Small intestine (tissue), 16 donors: ENCODE measurements at places on chromosomes 11 and 22. TPM values are rescaled to one million over a fixed set of nuclear protein-coding genes. Genes with fewer than 3 reads are reported as not detected.
A peak's percentile ranks its signal among the peaks of the same experiment; 100 is the strongest.

Gene C11orf97
- not detected for polyA plus RNA-seq

Gene WNT7B
- 0.22 TPM for polyA plus RNA-seq

Gene CCDC87
- polyA plus RNA-seq: 0.22 TPM

Gene PRAME
- not detected for polyA plus RNA-seq

Gene MMP3
- polyA plus RNA-seq: 28.2 TPM

DNA sequence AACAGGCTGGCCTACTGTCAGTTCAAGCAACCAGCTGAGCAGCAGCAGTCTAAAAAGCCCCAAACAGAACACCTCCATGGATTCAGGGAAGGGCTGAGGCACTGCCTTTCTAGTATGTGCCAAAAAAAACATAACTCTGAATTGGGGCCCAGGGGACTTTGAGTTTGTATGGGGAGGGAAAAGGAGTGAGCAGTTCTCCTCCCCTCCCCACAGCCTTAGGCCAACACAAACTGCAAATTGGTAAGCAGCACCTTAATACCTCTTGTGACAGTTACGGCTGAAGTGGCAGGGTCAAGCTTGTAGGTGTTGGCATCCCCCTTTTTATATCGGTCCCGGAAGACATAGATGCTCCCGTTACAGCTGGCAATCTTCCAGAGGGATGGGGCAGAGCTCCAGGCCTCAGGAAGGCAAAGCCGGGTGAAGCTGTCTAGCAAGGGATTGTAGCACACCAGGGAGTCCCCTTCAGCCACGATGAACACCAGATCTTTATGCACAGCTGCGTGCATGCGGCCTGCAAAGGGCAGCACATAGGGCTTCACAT, 6.0 kb downstream of the KBTBD4 start:
- H3K4me3 ChIP-seq: no peak overlapping the region
- no peaks in the 10 kb centered on the region for H3K4me1 ChIP-seq
- peaks cover 54% of the 10 kb centered on the region for H3K36me3 ChIP-seq
- no peak overlapping the region for H3K27ac ChIP-seq

- no peaks in the 10 kb centered on the region for H3K27me3 ChIP-seq
- H3K36me3 ChIP-seq: no peaks in the 10 kb centered on the region
- H3K4me3 ChIP-seq: no peak overlapping the region
These were observed 23.1 kb downstream of the MB start for GRCh38 chr22:35593891-35594470.

- peak; percentile 30 for DNase-seq
- no peak overlapping the region for H3K4me3 ChIP-seq
- H3K4me1 ChIP-seq: peaks cover 13% of the 10 kb centered on the region
These were observed 3.9 kb downstream of the FDX1 start for GRCh38 chr11:110433393-110434333.

DNA sequence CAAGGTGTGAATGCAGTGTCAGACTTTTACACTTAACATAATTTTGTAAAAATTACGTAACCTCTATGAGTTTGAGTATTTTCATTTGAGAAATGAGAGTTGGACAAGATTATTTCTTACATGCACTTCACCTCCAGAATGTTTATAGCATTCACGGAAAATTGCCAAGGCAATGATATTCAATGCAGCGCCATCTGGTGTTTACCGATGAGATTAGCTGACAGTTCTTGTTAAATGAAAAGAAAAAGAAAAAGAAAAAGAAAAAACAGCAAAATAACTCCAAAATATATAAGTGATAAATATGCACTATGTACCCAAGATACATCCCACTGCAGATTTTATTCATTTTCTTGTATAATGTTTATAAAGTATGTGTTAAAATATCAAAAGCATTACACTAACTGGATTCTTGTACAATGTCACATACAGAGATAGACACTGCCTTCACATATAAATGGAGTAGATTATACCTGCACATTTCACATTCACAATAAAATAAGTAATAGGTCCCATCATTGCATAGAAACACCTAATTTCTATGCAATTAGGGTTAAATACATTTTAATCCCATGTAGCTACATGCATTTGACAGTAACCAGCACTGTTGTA, 976.3 kb upstream of the FAT3 start:
- H3K4me3 ChIP-seq: no peak overlapping the region
- no peaks in the 10 kb centered on the region for H3K36me3 ChIP-seq
- no peaks in the 10 kb centered on the region for H3K27me3 ChIP-seq
- peak; percentile 24 for DNase-seq

GRCh38 chr11:31847761-31848160, 36.6 kb upstream of the PAX6 start:
- H3K4me3 ChIP-seq: no peak overlapping the region
- H3K4me1 ChIP-seq: no peaks in the 10 kb centered on the region
- no peak for DNase-seq
- H3K27ac ChIP-seq: no peak overlapping the region

DNA sequence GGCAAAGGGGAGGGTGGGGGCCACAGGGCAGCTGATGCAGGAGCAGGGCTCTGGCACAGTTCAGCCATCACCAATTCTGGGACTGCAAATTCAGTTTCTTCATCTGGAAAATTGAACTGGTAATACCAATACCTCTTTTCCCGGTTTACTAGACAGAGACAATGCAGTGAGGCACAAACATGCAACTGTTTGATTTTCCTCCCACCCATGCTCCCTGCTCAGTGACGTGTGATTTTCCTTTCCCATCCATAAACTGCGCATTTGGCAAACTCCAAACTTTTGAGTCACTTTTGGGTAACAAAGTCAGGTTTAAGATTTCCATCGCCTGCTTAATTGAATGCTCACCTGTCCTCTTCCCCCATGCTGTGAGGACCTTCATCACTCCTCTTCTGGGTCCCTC, 23.2 kb downstream of the P2RY2 start:
- H3K27ac ChIP-seq: no peak overlapping the region
- no peak for DNase-seq
- H3K36me3 ChIP-seq: peaks cover 15% of the 10 kb centered on the region
- H3K27me3 ChIP-seq: no peaks in the 10 kb centered on the region

GRCh38 chr22:28608546-28608945, 71.1 kb downstream of the TTC28 start:
- H3K27ac ChIP-seq: no peak overlapping the region
- no peaks in the 10 kb centered on the region for H3K4me1 ChIP-seq
- no peaks in the 10 kb centered on the region for H3K27me3 ChIP-seq
- H3K36me3 ChIP-seq: no peaks in the 10 kb centered on the region
- H3K4me3 ChIP-seq: no peak overlapping the region

GRCh38 chr22:25318081-25318823, 98.8 kb downstream of the CRYBB2 start:
- no peak for DNase-seq
- H3K4me3 ChIP-seq: no peak overlapping the region
- no peak overlapping the region for H3K27ac ChIP-seq
- H3K27me3 ChIP-seq: no peaks in the 10 kb centered on the region
- no peaks in the 10 kb centered on the region for H3K36me3 ChIP-seq

- H3K4me1 ChIP-seq: peaks cover 7% of the 10 kb centered on the region
- H3K4me3 ChIP-seq: no peak overlapping the region
- no peaks in the 10 kb centered on the region for H3K27me3 ChIP-seq
- no peak for DNase-seq
- peaks cover 6% of the 10 kb centered on the region for H3K36me3 ChIP-seq
- peak overlapping the region; percentile 3 for H3K27ac ChIP-seq
These were observed 37.0 kb upstream of the PPARA start for GRCh38 chr22:46113110-46113909.

DNA sequence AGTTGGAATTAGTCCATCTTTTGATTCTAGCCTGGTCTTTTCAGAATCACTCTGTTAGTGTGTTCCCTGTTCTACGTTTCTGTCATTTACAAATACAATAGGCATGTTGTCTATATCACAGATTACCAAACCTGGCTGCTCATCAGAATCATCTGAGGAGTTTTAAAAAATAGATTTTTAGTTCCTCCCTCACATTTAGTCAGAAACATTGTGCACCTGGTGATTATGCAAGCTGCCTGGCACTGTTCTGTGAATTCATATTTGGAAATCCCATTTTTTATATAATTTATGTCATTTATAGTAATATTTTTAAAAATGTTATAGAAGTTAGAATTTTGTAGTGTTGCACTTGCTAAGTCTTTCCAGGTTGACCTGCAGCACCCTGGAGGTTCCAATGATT, 107.3 kb downstream of the PDE3B start:
- no peak for DNase-seq
- no peak overlapping the region for H3K27ac ChIP-seq
- no peak overlapping the region for H3K4me3 ChIP-seq

DNA sequence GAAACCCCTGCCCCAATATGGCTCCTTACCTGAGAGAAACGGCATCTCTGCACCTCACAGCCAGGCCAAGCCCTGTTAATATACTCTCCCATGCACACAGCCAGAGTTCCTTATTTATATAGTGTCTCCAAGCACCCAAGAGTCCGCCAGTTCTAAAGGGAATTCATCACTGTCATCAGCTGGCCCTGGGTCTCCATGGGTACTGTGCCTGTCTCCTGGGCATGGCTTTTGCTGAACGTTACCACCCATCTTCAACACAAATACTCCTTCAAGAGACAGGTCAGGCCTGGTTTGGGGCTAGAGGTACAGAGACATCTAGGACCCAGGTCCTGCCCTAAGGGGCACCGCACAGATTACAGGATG, 1.6 kb upstream of the ATG16L2 start:
- no peaks in the 10 kb centered on the region for H3K27me3 ChIP-seq
- peaks cover 25% of the 10 kb centered on the region for H3K4me1 ChIP-seq
- H3K4me3 ChIP-seq: no peak overlapping the region
- H3K27ac ChIP-seq: peak overlapping the region; percentile 97
